ENCODE measurements at places on chromosomes 5 and 9. TPM values are rescaled to one million over a fixed set of nuclear protein-coding genes. Genes with fewer than 3 reads are reported as not detected.

Gene CCDC192
- polyA plus RNA-seq = 1.0 TPM

Gene LHX3
- polyA plus RNA-seq = not detected

DNA sequence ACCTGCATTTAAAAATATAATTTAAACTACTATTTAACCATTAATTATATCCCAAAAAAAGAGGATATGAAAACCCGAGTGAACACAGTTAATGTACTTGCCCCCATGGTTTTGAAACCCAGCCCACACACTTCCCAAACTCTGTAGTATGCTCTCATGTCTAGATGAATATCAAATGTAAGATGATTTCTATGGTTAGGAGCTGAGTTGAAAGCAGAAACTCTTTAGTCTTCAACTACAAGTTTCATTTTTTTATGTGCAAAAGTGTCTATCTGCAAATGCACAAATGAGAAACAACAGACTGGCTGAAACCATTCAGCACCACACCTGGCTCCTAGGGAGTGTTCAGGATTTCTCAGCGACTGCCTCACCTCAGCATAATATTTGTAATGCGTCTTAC lies 183.3 kb downstream of the SEMA5A start:
- no peak for DNase-seq

DNA sequence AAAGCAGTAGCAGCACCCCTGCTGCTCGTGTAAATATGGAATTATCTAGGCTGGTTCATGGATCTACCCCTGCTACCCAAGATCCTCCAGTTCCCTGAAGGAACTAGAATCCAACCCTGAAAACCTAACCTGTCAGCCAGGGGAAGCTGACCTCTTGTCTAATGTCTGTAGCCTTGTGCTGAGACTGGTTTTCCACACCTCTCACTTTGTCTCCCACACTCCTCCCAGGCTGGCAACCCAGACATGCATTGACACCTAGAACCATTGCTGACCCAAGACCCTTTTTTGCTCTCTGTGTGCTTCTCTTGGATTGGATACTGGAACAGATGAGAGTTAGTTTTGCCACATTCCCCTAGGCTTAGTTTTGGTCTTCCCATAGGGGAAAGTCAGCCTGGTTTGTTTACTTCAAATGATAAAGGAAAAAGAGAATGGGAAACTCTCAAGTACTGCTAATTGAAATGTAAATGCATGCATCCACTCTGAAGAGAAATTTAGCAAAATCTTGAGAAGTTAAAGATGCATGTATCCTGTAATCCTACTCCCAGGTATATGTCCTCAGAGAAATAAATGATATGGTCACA lies 36.6 kb upstream of the NR4A3 start:
- DNase-seq = no peak

- no peak for DNase-seq
These were observed 455.1 kb upstream of the MPDZ start for GRCh38 chr9:13734601-13735000.

- DNase-seq = no peak
These were observed 392.0 kb downstream of the ENC1 start for GRCh38 chr5:74248576-74248975.

DNA sequence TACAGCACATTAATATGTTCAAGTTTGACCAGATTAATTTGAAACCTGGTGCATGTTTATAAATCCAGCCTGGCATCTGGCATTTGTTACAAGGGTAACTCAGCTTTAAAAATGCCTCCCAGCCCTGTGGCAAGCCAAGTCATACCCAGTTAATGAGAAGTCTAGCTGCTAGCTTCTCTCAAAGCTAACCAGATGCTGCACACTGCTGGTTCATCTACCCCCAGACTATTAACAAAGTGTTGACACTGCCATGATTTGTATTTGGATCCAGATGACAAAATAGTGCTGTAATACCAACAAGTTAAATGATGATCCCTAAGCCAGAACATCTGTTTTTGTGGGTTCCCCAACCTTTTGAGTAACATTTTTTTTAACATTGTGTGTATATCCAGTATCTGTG lies 573.7 kb upstream of the DAB2 start:
- no peak for DNase-seq

DNA sequence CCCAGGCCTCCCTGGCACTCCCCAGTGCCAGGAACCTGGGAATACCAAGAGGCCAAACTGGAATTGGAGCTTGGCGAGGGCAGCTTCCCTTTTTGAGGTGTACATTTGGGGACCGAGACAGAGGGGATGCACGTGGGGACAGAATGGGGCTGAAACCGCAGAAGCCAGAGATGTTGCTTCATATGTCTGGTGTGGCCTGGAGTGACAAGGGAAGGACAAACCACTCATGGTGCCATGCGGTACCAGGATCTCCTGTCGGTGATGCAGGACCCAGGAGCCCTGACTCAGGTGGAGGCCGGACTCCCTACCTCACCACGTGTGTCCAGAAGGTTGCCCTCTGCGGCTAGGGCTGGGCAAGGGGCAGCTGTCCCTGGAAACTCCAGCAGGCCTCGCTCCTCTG lies 4.0 kb upstream of the CSF2 start:
- no peak for DNase-seq

- no peak for DNase-seq
These were observed 569.8 kb upstream of the ADAMTS16 start for GRCh38 chr5:4570047-4570995.

DNA sequence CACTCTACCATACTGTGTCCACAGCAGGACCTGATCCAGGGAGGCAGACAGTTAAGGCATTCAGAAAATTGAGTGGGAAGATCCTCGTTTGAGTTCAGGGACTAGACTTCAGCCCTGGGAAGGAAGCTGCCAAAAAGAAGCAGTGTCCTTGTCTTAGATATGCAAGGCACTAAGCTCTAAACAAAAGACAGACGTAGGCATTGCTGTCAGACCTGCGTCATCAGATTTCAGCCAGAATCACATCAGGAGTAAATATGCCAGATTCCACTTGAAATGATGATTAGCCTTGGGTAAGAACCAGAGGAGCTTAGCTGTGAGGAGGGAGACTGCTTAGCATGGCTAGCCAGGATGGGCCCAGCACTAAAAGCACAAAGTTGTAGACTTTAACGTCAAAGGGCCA lies 56.7 kb downstream of the MAMDC2 start:
- no peak for DNase-seq

DNA sequence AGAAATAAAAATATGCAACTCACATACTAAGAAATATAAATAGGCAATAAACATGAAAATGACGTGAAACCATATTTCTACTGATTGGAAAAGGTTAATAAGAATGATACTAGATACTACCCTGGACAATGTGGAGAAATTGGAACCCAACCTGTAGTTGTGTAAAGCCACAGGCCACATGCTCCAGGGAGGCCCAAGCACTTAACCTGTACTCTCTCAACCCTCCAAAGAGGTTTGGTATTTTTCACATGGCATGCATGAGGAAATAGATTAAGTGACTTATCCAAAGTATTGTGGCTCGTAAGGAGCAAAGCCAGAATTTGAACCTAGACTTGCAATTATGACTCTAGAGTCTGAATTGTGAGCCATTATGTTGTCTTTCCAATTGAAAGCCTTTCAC lies 13.4 kb downstream of the LIFR start:
- no peak for DNase-seq

DNA sequence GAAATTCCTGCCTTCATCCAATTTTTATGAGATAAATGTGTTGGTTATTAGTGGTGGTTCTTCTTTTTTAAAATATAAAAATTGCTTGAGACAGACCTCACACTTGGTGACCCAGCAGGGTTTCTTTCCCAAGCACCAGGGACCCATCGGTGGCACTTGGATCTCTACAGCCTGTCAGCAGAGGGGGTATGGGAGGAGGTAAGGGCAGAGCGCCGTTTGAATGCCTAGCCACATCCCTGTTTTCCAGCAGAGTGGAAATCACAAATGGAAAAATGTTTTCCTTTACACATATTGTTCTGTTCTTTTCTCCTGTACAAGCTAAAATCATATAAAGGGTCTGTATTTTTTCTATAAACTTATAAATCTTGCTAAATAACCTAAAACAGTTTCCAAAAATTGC lies 248.0 kb downstream of the NR3C1 start:
- DNase-seq = peak; percentile 38

DNA sequence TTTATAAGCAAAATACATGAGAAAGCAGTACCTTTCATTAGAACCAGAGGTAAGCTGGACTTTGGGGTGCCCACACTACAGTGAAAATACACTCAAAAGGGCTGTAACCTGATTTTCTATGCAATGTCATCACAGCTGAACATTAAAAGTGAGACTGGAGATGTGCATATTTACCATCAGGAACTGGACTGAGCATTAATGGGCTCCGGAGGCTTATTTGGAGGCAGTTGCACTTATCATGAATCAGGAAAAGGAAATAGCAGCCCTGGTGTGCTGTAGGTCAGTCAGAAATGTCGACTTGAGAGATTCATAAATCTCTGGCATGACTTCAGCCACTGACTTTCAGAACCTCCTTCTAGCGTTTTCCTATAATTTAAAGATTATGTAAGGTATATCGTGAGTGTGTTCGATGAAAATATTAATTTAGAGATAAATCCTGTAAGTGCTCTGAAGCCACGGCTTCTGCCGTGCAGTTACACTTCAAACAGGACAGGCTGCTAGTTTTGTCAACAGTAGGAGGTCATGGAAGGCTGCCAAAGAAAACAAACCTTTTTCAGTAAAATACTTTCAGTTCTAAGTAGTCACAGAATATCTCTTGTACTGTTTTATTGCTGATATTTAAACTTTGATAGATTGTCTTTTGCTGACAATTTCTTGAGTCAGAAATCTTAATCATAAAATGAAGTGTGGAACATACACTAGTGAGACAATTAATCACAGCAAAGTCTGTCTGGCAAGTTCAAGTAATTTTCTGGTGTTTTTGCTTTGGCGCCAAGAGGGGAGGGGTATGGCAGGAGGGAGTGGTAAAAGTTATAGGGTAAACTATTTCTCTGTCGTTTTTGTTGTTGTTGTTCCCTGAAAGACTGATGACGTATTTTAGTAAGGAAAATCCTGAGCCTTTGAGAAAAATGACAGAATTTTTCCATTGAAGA lies 939.7 kb downstream of the NR2F1-AS1 start:
- peak; percentile 70 for DNase-seq

GRCh38 chr9:113185271-113185670 lies 34.5 kb downstream of the SLC31A2 start:
- DNase-seq = no peak

DNA sequence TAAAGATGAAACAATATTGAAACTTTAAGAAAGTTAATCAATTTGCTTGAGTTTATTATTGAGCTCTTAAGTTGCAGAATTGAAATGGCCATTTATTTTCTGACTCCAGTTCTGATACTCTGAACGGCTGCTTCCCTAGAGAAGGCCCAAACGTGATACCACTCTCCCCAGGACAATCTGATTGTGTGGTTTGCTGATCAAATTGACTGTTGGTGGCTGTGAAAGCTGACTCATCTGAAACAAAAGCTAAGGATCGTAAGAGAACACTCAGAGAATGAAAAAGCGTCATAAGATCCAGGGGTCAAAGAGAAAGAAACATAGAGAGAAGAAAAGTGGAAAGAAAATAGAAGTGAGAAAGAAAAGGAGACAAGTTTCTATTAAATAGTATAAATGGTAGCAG lies 147.2 kb downstream of the IZUMO3 start:
- no peak for DNase-seq

All from muscle of back (tissue), 13 donors.